Stimulated activated CD4-positive, alpha-beta T cell treated with anti-CD3 and anti-CD28 coated beads, TNF-alpha, amount 100 ng/mL, for 4 hours (primary cell): ENCODE measurements at places on chromosomes 7 and 10.

GRCh38 chr10:118342638-118343020 lies 505 bp upstream of the FAM204A start:
- DNase-seq = no peak

DNA sequence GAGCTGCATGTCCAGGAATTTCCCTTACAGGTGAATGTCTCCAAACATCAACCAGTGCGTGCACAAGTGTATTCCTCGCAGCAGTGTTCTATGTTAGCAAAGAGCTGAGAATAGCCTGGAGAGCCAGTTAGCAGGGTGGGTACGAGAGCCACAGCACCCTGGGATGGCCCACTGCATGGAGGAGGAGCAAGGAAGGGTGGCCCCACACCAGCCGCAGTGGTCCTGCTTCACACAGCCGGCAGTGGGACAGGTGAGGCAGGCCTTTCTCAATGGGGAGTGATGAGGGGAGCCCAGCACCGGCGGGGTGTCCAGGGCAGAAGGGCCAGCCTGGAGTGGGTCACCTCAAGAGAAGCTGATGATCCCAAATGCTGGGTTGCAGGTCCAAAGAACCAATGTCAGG lies 240.7 kb downstream of the TCERG1L start:
- no peak for DNase-seq

DNA sequence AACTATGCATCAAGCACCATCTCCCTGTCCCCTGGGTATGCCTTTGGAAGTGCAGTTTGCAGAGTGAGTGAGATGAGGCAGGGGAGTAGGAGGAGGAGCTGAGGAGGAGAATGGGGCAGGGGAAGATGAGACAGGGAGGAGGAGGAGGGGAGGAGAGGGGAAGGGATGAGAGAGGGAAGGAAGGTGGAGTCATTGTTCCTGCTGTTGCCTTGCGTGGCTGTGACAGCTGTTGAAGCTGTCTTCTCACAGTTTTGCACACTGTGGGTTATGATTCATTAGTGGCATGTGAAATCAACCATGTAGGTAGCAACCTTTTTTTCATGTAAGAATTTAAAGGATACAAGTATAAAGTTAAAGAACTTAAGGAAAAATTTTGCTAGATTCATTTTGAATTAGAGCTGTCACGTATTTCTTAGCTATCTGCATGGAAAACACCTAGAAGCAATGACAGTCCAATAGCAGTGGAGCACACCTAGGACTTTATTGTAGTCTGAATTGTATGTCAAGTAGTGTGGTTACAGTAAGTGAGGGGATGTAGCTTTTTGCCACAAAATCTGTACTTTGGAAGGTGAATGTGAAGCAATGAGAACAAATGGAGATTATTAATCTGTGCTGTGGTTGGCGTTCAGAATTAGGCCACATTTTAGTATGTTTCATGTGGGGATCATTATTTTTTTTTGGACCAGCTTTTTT lies 21.7 kb downstream of the CCM2 start:
- no peak for DNase-seq

DNA sequence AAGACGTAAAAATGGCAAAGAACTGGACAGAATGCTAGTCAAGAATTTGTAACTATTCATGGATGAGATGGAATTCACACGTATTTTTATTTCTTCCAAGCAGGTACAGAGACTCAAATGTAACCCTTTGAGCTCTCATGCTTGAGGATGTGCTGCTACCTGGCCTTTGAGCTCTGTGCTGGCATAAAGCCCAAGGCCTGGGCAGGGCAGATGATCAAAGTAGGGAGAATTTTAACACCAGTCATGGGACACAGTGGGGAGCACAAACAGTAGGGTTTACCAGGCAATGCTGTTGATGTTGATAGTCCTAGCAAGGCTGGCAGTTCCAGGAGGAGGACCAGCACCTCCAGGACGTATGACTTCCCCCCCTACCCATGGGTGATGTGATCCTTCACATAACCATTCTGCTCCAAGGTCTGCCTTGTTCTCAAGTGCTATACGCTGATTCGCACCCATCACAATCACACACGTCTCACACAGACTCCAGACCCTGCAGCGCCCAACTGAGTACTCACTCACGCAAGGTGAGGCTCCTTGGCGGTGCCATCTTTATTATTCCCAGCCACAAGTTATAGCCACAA lies 48.6 kb upstream of the DLG5 start:
- no peak for DNase-seq

GRCh38 chr7:30906515-30907240 lies 5.0 kb upstream of the AQP1 start:
- DNase-seq = no peak
